ENCODE measurements at places on chromosomes 13 and 19.

- peak; percentile 66 for DNase-seq
Measured at GRCh38 chr13:110150384-110151101, 156.4 kb downstream of the COL4A1 start.

GRCh38 chr13:103287659-103288058, 221.4 kb upstream of the SLC10A2 start:
- DNase-seq, result no peak

DNA sequence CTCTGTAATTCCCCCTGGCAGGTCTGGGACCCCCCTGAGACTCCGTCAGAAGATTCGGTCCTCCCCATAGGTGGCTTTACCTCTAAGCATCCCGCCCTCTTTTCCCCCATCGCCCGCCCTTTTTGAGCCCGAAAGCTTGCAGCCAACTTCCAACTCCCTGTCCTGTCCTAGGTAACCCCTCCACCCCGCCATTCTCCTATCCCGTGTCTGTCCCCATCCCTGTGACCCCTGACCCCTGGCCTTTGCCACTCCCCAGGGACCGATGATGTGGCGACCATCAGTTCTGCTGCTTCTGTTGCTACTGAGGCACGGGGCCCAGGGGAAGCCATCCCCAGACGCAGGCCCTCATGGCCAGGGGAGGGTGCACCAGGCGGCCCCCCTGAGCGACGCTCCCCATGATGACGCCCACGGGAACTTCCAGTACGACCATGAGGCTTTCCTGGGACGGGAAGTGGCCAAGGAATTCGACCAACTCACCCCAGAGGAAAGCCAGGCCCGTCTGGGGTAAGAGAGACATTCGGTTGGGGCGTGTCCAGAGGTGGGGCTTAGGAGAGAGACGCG, 488 bp downstream of the RCN3 start:
- DNase-seq, result no peak

DNA sequence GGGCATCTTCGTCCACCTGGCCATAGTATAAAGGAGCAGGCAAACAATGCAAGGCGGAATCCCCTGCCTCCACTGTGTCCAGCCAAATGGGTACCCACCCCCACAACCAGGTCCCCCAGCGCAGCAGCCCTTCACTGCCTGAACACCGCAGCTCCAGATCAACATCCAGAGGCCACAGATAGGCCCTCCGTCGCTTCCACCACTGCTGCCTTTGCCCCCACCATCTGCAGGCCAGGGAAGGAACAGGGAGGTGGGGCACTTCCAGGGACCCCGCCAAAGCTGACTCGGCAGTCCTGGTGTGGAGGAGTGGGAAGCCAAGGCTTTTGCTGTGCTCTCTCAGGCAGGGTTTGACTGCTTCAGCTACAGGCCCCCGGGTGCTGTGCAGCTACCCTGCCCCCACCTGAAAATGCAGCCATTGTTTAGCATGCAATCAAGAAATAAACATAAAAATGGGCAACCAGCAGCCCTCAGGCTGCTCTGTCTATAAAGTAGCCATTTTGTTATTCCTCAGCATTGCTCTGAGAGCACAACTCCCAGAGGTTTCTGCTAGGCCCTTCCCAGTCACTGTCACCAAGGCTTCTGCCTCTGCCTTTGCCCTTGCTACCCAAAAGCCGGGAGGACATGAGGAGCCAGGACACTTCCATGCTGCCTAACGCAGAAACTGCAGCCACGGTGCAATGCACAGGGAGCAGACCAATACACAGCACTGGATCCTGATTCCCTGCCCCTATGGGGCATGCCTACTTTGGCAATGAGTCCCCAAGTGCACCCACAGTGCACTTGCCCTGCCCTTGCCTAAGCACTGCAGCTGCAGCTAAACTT, 733.2 kb upstream of the KLHL1 start:
- DNase-seq, result no peak

- DNase-seq, result no peak
Measured at GRCh38 chr13:96967248-96967745, 27.0 kb downstream of the OXGR1 start.

DNA sequence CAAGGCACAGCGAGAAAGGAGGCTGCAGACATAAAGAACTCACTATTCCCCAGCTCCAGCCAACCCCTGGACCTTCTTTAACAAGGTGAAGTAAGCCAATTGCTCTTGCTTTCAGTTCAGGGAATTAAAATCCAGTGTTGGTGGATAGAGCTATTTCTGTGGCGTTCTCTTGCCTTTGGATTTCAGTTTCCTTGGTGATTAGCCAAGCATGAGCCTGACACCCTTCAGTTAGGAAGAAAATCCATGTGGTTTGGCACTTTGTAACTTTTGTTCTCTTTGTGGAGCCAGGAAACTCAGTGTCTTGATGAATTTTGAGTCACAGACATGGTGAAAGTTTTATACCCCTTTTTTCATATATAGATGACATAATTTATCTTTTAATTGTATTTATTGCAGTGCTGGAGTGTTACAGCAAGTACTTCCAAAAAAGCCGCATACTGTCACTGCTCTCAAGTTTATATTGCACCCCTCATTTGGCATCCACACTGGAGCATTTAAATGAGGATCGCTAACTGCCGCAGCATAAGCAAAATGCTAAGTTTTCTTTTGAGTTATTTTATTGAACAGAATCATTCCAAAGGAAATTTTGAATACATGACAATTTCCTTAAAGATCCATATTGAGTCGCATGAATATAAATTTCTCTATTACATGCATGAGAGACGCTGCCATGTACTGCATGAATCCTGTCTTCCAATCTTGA, 406.8 kb downstream of the MYO16 start:
- DNase-seq, result peak; percentile 3

- DNase-seq, result peak; percentile 59
Measured at GRCh38 chr13:23463661-23464060, 30.2 kb upstream of the SACS start.

DNA sequence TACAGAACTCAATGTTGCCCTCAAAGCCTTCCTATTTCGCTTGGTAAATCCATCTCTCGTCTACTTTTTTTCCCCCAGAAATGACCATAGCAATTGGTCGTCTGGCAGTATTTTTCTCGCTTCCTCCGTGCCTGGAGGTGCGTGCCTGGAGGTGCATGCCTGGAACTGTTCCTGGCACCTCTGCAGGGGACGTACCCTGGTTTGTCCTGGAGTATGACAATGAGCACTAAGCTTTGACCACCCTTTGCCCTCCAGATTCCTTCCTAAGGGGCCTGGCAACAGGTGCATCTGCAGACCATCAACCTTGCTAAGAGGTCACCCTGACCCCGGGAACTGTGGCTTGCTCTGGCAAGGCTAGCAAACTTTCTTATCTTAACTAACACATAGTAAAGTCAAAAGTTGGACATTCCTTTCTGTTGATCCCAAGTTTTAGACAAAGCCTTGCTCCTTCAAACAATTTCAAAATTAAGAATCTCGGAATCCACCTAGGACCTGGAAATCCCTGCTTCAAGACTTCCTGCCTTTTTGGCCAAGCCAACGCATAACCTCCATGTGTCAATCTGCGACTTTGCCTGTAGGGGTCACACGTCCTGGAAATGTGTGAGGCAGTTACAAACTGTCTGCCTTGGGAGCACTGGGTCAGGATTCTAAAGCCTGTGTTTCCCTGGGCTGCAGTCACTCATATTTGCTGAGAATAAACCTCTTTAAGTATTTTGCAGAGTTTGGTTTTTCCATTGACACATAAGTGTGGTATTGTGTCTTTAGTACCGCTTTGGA, 28.8 kb upstream of the TUBGCP3 start:
- peak; percentile 47 for DNase-seq

GRCh38 chr13:78201411-78201810, 282.8 kb upstream of the EDNRB start:
- no peak for DNase-seq

DNA sequence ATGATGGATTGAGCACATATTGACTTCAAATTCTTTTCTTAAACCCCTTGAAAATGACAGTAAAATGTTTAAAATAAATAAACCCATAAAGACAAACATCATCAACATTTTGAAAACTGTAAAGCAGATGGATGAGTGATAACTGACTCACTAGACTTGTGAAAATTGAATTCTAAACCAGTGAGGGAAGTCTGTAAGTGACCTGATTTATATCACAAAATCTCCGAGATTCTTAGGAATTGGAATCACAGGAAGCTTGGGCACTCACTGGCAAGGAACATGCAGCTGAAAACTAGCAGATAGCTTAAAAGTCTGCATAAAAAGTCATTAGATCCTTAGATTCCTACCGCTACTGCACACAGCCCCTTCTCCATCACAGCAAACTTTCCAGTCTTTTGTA, 51.3 kb upstream of the TSC22D1 start:
- DNase-seq, result no peak

- no peak for DNase-seq
Measured at GRCh38 chr13:25432691-25433090, 60.9 kb downstream of the ATP8A2 start.

DNA sequence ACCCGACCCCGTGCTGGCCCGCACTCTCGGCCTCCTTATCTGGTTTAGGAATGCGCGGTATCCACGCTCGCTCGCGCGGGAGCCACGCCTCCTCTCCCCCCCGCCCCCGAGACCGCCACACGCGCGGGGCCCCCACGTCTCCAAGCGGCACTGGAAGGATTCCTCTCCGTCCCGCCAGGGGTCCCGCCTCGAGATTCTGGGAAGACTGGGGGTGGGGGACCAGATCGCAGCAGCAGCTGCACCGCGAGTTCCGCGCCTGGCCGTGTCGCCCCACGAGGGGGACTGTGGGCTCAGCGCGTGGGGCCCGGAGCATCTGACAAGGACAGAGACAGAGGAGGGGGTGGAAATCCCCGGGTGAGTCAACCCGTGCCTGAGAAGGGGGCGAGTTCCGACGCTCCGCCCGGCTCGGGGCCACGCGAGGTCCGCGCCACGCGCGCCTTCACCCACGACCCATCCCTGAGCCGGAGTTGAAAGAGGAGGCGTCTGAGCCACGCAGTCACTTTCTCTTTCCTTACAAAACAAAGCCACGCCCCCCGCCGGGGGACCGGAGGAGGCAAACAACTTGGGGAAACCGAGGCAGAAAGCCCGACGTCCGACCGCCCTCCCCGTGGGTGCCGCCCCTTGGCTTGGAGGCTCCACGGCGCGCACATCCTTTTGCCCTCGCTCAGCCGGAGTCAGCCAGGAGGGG, 814 bp downstream of the S1PR2 start:
- peak; percentile 66 for DNase-seq

- peak; percentile 92 for DNase-seq
Measured at GRCh38 chr13:105665284-105665683, 870.2 kb downstream of the EFNB2 start.

DNA sequence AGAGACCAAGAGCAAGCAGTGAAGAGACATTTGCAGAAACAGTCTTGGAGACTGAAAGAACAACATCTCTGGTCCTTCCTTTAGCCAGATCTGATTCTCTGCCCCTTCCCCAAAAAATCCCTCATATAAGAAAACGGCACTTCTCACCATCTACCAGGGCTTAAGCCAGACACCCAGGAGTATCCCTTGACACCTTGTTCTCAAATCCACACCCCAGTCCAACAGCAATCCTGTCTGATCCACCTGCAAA, 1.7 kb upstream of the PLEKHG2 start:
- DNase-seq, result no peak

GRCh38 chr13:89518289-89519077, 1829.0 kb upstream of the MIR17HG start:
- no peak for DNase-seq

GRCh38 chr13:26061256-26061655, 9.4 kb upstream of the SHISA2 start:
- no peak for DNase-seq

GRCh38 chr13:59210543-59210942, 953.2 kb downstream of the DIAPH3 start:
- DNase-seq, result peak; percentile 33

DNA sequence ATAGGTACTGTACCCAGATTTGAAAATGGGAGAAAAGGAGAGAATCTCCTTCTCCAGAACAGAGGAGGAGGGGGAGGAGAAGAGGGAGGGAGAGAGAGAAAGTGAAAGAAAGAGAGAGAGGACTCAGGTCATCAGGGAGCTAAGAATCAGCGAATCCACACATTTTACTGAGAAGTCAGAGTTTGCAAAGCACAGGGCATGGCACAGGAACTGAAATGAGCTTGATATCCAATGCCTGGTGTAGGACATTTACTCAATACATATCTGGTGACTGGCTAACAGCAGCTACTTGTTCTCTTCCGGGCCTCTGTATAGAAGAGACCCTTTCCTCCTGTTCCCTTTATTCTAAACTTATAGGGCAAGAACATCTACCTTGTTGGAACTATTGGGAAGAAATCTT, 375.1 kb downstream of the KLF5 start:
- DNase-seq, result no peak

GRCh38 chr13:48879432-48879831, 96.3 kb upstream of the FNDC3A start:
- DNase-seq, result no peak

- DNase-seq, result peak; percentile 59
Measured at GRCh38 chr13:52085421-52085820, 43.5 kb downstream of the NEK5 start.

DNA sequence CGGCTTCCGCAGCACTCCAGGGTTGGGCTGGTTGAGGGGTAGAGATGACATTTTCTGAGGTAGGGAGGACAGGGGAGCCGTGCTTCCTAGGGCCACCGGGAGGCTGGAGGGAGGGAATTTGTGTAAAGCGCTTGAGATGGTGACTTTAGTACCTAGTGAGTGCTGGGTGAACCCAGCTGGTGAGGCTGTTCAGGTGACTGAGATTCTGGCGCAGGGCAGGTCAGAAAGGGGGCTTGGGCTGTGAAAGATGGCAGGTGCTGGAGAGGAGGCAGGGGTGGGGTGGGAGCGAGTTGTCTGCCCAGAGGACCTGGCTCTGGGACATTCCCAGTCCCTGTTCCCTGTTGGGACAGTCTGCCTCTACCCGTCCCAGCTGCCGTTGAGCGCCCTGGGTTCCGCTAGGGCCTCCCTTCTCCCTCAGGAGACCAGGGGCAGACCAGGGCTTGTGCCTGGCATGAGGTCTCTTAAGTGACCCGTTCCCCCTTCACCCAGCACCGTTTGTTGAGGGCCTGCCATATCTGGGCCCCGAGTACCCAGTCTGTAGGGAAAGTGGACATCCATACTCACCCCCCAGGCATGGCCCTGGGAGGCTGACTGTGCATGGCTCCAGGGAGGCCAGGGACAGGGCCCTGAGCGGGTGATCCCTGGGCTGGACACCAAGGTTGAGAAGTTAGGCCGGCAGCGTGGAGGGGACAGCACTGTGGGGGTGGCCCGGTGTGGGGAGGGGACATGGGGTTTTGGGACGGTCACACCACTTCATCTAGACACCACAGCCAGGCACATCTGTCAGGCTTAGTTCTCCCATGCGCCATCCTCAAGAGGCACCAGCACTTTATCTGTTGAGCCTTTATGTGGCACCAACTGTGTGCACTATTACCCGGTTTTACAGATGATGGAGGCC, 5.0 kb downstream of the PTOV1 start:
- no peak for DNase-seq

DNA sequence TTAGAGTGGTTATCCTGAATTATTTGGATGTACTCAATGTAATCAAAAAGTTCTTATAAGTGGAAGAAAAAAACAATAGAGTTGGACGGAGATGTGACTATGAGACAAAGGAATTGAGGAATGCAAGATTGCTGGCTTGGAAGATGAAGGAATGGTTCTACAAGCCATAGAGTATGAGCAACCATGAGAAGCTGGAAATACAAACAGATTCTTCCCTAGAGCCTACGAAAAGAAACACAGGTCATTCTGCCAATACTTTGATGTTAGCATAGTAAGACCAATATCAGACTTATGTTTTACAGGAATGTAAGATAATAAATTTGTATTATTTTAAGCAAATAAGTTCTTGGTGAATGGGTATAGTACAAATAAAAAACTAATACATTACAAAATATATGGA, 249.2 kb downstream of the DIAPH3 start:
- peak; percentile 82 for DNase-seq
